Renal cortex interstitium (tissue), 15 donors: ENCODE measurements at places on chromosomes 3 and 15. TPM values are rescaled to one million over a fixed set of nuclear protein-coding genes. Genes with fewer than 3 reads are reported as not detected.

Gene SCAANT1
- 1.5 TPM for polyA plus RNA-seq

Gene ARL13B
- polyA plus RNA-seq: 18.5 TPM

Gene CRYBG3
- polyA plus RNA-seq: 22.3 TPM

GRCh38 chr3:145370870-145371269, 790.1 kb downstream of the PLOD2 start:
- DNase-seq: no peak

- DNase-seq: no peak
Measured at GRCh38 chr3:15676259-15676658, 74.7 kb downstream of the BTD start.
